ENCODE measurements at places on chromosomes 3 and 15.

- no peak for DNase-seq
These were observed 5.9 kb downstream of the SCN5A start for GRCh38 chr3:38643592-38643991.

DNA sequence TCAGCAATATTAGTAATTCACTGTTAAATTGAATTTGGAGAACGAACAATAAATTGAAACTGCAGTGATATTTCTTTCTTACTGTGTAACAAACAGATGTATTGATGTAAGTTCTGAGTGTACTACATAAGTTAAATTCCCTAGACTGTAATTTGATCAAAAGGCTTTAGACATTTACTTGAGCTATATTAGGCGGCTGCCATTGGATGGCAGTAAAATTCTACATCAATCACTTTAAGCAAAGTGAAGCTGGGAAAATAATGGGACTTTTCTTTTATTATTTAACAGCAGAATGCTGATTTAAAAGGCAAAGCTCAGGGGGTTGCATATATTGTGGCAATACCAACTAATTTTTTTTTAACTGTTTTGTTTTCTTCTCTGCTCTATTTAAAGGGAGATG, 212.6 kb upstream of the PLSCR5 start:
- peak; percentile 14 for DNase-seq

GRCh38 chr15:90571063-90571541, 41.4 kb downstream of the CRTC3 start:
- peak; percentile 31 for DNase-seq

DNA sequence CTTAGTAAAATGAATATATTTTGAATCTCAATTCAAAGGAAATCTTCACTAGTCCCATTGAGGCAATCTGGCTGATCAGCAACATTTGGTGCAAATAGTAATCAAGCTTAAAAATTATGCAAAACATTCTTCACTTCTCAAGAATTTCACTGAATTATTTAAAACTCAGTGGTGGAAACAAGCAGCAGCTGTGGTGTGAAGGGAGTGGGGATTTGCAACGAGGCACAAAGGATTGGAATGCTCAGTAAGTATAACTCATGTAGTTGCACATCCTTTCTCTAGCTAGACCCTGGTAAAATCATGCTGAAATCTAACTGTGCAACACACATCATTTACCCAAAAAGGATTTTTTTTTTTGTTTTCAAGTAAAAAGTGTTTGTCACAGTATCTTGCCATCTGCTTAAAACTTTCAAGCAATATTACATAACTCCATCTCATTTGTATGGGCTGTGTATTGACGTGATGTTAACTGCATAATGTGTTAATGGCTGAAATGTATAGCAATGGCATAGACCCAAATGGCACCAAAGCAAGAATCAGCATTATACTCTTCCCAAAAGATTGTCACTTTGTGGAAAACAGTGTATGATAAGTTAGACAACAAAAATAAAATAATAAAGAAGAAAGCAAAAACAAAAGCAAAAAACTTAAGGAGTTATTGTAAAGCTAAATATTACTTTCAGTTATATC, 816.6 kb downstream of the EPHA3 start:
- no peak for DNase-seq

GRCh38 chr15:69539345-69539744, 86.7 kb downstream of the RPLP1 start:
- DNase-seq, result no peak

DNA sequence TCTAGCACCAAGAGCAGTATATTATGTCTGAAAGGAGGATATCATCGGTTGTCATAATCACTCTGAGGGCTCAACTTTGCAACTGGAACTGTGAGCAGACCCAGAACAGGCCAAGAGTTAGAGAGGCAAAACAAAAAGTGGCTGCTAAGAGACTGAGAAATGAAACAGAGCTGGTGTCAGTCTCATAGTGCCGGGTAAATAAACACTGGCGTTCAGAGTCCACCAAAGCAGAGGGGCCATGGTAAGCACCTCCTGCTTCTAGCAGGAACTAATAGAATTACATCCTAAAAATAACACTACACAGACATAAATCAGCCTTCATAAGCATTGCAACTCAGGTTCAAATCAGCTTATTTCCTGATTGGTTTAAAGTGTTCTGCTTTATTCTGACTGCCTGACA, 10.3 kb upstream of the IL12A start:
- DNase-seq, result no peak

GRCh38 chr15:78338781-78339180, 1.4 kb upstream of the CRABP1 start:
- DNase-seq, result no peak

DNA sequence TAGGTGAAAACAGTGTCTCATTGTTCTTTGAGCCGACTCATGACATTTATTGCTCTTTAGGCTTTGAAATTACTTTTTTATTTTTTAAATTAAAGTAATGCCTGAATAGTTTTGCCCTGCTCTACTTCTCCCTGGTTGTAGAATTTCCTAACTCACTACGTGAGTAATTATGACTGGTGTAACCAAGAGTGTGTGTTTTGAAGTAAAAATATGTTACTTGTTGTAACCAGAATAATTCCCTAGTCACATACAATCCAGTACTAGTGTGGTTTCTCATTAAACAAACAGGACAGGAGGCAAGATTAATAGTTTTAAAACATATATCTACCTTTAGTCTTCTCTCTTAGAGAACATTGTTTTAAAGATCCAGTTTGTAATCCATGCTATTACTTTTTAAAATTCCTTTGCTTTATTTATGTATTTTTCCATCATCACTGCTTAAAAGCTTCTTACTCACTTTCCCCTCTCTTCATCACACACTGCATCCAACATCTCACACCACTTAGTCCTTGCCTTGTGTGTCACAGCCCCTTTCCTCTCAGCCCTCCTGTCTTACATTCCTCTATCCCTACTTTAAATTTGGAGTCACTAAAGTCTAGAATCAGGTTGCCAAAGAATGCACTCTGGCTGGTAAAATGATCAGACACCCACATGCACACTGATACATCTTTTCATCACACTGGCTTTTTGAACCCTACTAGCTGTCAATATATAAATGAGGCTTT, 219.7 kb downstream of the WNT5A start:
- DNase-seq, result no peak

DNA sequence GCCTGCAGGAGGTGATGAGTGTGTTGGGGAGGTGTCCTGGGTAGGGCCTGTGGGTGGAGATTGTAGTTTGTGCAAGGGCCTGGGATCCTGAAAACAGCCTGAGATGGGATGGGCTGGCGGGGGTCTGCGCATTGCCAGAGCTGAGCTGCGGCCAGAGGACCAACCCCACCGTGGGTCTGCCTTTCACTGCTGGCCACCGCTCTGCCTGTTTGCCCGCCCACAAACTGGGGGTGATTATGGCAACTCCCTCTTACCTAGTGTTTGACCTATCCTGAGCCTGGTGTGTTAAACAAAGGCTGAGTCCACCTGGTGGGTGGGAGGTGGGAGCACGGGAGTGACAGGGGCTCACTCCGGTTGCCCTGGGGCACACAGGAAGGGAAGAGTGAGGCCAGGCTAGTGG, 9.8 kb downstream of the ABTB1 start:
- no peak for DNase-seq

Measured in COLO829 (cell line).